ENCODE measurements at places on chromosomes 16 and 17.
A peak's percentile ranks its signal among the peaks of the same experiment; 100 is the strongest.

DNA sequence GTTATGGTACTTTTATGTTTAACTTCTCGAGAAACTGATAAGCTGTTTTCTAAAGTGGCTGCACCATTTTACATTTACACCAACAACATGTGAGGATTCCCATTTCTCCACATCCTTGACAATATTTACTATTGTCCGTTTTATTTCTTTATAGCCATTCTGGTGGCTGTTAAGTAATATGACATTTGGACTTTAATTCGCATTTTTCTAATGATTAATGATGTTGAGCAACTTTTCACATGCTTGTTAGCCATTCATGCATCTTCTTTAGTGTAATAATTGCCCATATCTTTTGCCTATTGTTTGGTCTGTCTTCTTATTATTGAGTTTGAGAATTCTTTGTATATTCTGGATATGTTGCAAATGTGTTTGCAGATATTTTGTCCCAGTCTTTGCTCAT lies 114.2 kb downstream of the DNAH9 start:
- DNase-seq = no peak

DNA sequence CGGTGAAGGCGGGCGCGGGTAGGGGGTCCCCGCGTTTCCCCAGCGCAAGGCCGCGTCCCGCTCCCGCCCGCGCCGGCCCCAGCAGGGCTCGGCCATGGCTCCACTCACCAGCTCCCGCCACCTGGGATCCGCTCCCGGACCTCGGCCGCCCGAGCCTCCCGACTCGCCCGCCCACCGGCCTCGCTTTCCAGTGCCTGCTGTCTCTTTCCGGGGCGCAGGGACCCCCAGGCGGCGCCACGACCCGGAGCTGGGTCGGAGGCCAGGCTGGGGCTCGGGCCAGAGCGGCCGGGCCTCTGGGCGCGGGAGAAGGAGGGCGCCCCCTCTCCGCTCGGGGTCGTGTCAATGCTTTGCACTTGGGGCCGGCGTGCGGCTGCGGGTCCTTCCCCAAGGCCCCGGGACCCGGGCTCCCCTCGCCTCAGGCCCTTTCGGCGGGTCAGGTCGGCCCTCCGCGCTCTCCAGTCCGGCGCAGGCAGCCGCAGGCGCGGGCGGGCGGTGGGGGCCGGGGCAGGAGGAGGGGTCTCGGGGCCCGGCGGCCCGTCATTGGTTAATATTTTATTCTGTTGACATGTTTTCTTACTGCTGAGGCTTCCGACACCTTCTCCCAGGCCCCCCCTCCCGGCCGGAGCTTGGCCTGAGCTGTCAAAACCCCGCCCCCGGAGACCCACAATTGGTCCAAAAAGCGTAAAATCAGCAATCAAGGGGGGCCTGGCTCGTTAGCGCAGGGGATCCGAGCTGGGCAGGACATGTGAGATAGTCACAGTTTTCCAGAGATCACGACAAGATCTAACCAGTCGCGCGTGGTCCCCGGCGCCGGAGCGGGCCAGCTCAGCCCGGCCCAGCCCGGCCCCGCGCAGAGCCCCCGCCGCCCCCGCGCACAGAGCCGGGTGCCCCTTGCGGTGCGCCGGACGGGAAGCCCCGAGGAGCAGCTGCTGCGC lies at the start of gene TBX2:
Gene TBX2, plus strand, starts transcription at position 713 of the 935 bp plus-strand sequence. CDS start 334 bp downstream, outside the sequence.
- no peak for DNase-seq

DNA sequence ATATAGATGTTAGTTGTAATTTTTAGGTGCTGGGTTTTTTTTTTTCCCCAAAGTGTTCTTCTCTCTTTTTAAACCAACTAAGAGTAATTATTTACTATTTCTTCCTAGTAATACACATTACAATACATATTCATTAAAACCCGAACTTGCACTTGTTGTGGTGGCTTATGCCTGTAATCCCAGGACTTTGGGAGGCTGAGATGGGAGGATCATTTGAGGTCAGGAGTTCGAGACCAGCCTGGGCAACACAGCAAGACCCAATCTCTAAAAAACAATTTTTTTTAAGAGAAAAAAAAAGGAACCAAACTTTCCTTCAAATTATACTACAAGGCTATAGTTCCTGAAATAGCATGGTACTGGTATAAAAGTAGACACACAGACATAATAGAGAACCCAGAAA lies 3.8 kb downstream of the EFCAB5 start:
- DNase-seq = no peak

DNA sequence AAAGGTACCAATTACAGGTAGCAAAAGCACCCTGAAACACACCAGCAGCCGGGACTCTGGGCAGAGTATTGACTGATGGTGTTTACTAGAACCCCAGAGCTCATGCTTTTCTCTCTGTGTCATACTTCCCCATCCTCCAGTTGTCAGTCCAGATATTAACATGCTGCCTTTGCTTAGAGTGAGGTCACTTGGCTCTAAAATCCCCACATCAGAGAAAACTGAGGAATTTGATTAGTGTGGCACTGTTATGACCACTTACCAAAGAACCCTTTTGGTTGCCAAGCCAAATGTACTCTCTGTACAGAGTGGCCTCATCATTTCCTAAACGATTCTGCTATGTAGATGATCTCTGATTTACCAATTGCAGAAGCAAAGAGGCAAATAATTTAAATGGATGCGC lies 80.4 kb downstream of the ABCC12 start:
- DNase-seq = no peak

DNA sequence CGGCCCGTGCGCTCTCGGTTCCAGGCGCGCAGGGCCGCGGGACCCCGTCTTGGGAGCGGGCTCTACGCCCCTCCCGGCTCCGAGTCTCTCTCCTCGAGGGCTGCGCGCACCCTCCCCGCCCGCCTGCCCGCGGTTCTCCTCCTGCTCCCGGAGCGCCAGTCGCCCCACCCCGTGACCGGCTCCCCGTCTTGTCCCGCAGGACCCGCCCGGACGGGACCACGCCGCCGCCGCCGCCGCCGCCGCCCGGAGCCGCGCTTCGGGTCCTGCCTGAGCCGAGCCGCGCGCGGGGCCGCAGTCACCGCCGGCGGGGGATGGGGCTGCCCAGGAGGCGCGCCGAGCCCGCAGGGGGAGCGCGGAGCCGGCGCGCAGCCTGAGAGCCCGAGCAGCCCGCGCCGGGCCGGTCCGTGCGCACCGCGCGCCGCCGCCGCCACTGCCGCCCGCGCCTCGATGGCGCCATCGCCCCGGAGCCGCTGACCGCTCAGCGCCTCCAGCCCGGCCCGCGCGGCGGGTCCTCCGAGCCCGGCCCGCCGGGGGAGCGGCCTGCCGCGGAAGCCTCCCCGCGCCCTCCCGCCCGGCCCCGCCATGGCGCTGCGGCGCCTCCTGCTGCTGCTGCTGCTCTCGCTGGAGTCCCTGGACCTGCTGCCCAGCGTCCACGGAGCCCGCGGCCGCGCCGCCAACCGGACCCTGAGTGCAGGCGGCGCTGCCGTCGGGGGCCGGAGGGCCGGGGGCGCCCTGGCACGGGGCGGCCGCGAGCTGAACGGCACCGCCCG lies at the start of gene SHISA6:
Gene SHISA6, plus strand, starts transcription at position 373 of the 770 bp plus-strand sequence.
- DNase-seq = no peak

- DNase-seq = no peak
These were observed 2.6 kb downstream of the CAMKK1 start for GRCh38 chr17:3890082-3890877.

DNA sequence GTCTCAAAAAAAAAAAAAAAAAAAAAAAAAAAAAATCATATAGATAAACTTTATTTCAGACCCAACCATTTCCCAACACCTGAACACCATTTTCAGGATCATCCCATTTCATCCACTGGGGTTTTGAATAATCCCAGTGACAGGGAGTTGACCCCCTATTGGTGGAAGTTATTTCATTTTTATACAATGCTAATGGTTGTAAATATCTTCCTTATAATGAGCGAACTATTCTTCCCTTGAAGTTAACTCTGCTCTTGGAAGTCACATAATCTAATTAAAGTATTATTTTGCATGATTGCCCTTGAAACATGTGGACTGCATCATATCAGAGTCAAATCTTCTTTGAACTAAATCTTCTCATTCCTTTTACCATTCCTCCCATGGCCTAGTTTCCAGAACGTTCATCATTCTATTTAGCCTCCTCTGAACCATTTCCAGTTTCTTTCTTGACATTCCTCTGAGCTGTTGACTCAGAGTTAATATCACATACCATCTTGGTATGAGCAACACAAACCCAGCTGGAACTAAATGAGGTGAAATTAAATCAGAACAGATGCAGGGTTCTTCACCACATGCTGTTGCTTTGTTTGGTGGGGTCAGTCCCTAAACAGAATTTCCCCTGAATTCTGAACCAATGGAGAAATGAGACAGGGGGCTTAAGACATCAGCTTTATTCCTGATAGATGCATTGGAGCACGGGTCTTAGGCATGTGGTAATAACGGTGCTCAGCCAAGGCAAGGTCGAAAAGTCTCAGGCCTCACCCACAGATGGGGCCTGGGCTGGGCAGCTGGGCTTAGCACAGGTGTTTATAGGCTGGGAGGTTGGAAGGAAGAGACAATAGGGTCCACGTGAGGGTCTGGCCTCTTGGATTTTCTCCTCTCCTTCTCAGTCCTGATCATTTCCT lies 8.9 kb downstream of the HSD17B2 start:
- DNase-seq = no peak

- DNase-seq = no peak
These were observed 115.1 kb downstream of the MRTFB start for GRCh38 chr16:14186007-14186794.

GRCh38 chr17:46003907-46004748 lies 5.1 kb downstream of the STH start:
- peak; percentile 79 for DNase-seq

Data from LNCaP clone FGC (cell line).